ENCODE measurements at places on chromosomes 6 and 20.

GRCh38 chr6:145071836-145072235 lies 663.5 kb downstream of the EPM2A start:
- peak; percentile 84 for DNase-seq

DNA sequence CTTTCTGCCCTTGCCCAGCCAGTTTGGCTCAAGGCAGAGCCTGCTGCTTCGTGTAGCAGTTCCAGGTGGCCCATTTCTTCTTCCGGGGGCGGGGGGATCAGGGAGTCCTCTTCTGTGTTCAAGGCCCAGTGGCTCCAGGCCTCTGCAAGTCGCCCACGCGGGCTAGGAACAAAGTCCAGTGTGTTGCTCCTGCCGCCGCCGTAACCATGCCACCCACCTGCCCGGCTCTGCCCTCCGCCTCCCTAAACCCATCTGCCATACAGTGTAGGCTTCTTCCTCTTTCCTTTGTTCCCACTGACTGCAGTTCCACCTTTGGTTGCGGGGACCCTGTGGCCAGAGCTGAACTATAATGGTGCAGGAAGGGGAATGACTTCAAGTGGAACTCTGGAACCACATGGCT lies 43.9 kb upstream of the SRF start:
- no peak for DNase-seq

GRCh38 chr6:149223904-149224351 lies 93.6 kb upstream of the TAB2 start:
- no peak for DNase-seq

DNA sequence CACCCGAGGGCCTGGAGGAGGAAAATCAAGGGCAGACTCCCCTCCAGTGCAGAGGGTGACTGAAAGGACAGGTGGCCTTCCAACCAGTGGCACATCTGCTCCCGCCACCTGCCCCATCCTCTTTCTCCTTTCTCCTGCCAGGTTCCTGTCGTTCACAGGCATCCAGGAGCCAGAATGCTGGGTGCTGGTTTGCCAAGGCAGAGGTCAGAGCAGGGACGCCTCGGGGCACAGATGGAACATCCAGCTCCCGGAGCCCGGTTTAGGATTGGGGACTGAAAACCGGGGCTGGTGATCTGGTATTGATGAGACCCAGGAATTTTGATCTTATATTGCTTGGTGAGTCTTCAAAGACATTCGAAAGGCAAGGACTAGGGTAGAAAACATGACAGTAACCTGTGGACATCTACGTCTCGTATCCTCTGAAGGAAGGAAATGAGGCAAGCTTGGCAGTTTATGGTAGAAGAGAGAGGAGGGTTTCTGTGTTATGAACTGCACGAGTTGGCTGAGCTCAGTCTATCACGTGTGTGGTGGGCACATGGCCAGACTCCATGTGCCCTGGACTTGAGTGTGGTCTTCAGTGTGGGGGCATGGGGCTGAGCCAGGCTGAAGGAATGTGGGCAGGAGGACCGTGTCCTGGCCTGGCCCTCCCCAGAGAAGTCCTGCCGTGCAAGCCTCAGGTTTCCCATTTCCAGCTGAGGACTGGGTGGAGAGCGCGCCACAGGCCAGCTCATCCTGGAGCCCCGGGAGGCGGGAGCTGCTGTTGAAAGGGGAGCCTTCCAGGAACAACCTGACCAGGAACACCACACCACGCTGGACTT lies 74.2 kb downstream of the IRF4 start:
- DNase-seq, result no peak

- DNase-seq, result peak; percentile 79
These were observed 100.7 kb downstream of the FOXO3 start for GRCh38 chr6:108661430-108661829.

DNA sequence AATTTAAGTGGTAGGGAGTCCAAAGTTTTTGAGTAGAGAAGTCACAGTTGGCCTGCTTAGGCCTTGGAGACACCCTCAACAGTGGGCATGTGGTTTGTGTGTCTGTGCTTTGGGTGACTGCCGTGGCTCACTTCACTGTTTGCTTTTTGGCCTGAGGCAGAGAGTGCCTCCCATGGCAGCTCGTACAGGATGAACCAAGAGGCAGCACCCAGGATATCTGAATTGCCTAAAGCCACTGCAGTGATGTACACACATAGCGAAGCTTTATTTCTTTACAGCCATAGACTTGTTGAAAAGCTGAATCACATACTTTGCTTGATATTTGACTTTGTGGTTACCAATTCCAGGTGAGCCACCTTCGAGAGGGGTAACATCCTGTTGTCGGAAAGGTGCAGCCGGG lies 21.6 kb downstream of the RREB1 start:
- no peak for DNase-seq

GRCh38 chr20:57066126-57066900 lies 200.1 kb downstream of the BMP7 start:
- DNase-seq, result no peak

GRCh38 chr6:38272222-38272621 lies 367.5 kb downstream of the BTBD9 start:
- no peak for DNase-seq

- no peak for DNase-seq
These were observed 193.8 kb downstream of the BTBD9 start for GRCh38 chr6:38445925-38446324.

DNA sequence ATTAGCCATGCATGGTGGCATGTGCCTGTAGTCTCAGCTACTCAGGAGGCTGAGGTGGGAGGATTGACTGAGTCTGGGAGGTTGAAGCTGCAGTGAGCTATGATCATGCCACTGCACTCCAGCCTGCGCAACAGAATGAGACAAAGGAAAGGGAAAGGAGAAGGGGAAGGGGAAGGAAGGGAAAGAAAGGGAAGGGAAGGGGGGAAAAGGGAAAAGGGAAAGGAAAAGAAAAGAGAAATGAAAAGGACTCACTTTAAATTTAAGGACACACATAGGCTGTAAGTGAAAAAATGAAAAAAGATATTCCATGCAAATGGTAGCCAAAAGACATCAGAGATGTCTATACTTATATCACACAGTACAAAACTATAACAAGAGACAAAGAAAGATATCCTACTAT lies 74.2 kb downstream of the COL21A1 start:
- no peak for DNase-seq

GRCh38 chr6:106199998-106200397 lies 113.9 kb downstream of the PRDM1 start:
- DNase-seq, result peak; percentile 90

- DNase-seq, result peak; percentile 26
These were observed 215.8 kb upstream of the RREB1 start for GRCh38 chr6:6891949-6892461.

DNA sequence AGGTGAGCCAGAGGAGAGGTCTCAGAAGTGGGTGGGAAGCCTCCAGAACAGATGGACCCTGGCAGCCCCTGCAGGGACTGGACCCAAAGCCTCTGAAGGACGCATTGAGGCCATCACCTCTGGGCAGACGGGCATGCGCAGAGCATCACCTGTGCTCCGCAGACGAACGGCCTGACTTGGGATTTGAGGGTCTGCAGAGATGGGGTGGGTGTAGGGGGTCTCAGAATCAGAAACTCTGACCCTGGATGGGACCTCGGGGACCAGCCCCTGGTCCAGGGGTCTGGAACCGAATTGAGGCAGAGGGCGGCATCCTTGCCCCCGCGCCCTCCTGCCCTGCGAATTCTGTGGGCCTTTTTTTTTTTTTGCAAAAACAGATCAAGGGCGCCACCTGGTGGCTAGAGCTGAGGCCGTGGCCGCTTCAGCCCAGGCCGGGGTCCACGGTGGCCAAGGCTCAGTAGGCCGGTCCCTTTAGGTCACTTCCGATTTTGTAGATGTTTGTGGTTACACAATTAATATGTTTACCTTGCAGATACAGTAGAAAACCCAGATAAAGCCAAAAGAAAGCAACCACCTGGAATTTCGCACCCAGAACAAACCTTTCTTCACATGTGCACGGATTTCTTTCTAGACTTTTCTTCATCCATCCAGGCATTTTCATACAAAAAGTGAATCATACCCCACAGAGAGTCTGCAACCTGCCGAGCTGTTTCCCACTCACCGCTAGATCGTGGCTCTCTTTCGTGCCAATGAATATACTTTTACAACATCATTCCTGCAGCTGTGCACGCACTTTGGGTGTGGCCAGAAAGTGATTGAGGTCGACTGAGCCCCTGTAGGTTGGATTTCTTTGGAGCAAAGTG lies 25.9 kb downstream of the ZBP1 start:
- peak; percentile 8 for DNase-seq

DNA sequence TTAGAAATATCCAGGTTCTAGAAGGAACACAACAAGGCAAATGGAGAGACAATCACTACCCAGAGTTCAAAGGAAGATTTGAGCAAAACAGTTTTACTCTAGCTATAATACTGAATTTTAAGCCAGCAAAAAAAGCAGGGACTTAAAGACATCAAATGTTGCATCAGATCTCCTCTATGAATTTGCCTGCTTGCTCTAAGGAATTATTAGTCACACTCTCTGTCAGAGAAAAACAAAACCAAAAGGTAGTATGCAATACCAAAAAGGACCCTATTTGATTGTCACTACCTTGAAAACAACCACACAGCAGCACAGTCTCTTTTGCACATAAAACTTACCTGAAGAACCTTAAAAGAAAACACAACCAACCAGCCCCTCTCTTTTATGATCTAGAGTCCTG lies 46.3 kb downstream of the BTBD9 start:
- peak; percentile 50 for DNase-seq

DNA sequence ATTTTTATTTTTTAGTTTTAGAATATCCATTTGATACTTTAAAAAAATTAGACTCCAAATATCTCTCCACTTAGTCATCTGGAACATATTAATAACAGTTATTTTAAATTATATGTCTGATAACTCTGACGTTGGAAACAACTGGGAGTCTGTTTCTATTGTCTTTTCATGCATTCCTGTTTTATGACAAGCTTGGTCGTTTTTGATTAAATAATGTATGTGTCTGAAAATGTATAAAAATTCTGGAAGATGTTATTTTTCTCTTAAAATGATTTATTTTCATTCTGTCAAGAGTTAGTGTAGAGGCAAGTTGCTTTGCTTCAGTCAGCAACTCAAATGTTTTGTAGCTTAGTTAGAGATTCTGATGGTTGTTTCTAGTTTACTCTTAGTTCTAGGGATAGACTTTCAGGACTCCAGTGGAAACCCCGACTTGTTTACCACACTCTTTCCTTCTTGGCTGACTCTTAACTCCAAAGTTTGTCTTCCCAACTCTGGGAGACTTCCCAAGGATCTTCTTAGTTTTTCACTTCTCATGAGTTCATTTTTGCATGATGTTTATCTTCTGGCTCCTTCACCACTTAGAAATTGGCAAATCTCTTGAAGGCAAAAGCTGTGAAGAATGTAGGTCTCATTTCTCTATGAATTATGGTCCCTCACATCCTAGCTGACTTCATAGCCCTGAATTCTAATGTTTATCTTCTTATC lies 190.9 kb downstream of the LAMA2 start:
- DNase-seq, result peak; percentile 14

- peak; percentile 58 for DNase-seq
These were observed 700.9 kb upstream of the SLC35B3 start for GRCh38 chr6:9136141-9136822.

DNA sequence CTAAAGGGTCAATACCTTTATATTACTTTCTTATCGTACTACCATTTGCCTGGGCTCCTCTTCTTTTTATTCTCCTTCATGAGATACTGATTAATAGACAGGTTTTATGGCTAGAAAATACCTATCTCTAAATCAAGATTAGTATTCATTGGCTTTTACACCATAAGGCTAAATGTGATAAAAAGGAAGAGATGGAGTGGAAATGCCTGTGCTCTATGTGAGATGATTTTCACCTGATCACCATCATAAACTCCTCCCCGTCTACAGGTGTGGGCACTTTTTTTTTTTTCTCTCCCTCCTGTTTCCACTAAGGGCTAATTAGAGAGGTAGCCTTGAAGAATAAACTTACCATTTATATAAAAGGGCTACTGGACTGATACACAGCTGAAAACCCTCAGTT lies at the start of gene GLYATL3:
TSS of gene GLYATL3 (plus strand) at position 301 of the 400 bp plus-strand sequence. CDS start 12,068 bp downstream, outside the sequence.
- no peak for DNase-seq

DNA sequence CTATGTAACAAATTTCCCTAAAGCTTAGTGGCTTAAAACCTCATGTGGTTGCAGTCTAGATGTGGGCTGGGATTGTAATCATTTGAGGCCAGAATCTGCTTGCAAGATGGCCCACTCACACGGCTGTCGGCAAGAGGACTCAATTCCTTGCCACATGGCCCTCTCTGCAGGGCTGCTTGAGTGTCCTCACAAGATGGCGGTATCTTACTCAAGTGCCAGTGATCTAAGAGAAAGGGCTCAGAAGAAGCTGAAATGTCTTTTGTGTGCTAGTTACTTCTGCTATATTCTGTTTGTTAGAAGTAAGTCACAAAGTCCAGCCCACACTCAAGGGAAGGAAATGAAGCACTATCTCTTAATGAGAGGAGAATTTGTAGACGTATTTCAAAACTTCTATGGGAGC lies 47.1 kb upstream of the PMEPA1 start:
- no peak for DNase-seq

DNA sequence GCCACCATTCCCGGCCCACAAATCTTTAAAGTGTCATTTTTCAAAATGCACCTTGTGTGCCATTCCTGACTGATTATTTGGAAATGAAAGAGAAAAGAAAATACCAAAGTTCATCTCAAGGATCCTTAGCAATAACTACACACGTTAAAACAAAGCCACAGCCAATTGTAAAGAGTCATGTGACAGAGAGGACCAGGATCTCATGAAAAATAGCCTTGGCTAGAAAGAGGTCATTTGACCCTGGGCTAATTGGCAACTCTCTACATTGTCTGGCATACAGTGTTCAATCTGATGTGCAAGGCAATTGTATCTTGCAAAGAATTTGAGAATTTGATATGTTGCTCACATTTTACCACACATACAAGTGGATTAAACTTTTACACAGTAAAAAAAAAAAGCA lies 31.6 kb upstream of the HLA-G start:
- DNase-seq, result no peak

- DNase-seq, result no peak
These were observed 63.4 kb downstream of the QRSL1 start for GRCh38 chr6:106692819-106693208.

- DNase-seq, result peak; percentile 7
These were observed 223.5 kb upstream of the ID4 start for GRCh38 chr6:19613678-19614077.

DNA sequence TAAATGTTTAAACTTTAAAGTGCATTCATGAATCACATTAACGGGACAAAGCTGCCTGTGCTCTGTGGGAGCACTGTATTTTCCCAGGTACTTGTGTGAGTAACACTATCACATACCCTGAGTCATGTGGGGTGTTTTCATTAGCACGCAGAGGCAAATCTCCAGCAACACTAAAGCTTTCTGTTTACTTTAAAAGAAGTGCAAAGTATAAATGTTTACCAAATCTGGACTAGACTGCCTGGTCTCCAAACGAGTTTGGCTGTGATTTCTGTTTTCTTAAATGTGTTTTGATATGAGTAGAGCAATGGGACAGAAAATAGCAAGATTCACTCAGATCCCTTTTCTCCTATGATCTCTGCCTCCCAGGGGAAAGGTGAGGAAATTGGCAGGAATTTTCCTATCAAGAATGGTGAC lies 28.8 kb upstream of the RIPPLY2 start:
- DNase-seq, result peak; percentile 15

DNA sequence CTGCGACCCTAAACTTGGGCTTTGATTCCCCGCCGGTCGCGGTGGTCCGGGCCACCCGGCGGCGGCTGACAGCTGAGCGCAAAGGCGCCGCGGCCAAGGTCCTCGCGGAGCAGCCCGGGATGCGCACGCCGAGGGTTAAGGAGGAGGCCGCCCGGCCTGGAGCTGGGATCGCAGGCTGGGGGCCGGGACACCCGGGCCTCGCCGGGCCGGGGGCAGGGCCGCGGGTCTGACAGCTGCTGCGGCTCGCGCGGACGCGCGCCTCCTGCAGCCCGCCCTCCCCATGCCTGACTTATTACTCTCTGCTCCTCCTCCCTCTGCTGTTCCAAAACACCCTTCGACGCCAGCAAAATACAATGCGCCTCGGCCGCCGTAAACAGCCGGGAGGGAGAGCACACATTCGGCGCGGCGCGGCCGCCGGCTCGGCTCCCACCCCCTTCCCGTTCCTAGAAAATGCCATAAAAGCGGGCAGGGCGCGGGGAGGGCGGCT lies 746 bp downstream of the BACH2 start:
- DNase-seq, result peak; percentile 78

Data from iris pigment epithelial cell (primary cell).